Suprapubic skin (tissue), 4 donors: ENCODE measurements at places on chromosomes 3 and 15.

DNA sequence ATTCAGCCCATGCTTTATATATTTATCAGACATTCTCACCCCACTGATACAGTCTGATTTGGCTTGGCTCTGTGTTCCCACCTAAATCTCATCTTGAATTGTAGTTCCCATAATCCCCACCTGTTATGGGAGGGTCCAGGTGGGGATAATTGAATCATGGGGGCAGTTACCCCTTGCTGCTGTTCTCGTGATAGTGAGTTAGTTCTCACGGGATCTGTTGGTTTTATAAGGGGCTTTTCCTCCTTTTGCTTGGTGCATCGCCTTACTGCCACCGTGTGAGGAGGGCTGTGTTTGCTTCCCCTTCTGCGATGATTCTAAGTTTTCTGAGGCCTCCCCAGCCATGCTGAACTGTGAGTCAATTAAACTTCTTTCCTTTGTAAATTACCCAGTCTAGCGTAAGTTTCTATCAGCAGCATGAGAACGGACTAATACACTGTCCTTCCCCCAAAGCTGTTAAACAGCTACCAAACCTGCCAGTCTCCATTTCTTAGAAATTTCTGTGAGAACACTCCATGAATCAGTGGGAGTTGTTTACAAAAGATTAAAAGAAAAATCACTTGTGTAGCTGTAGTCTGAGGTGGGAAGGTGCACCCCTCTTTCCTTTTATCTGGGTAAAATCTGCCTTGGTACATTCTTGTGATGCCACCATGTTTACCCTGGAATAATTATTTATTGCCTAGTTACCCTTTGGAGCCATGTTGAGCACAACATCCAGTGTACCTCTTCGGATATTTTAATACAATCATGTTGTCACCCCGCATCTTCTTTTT is 160.5 kb downstream of the THSD4 start:
- no peak for DNase-seq

GRCh38 chr15:39088156-39088555 is 492.7 kb upstream of the THBS1 start:
- no peak for DNase-seq

DNA sequence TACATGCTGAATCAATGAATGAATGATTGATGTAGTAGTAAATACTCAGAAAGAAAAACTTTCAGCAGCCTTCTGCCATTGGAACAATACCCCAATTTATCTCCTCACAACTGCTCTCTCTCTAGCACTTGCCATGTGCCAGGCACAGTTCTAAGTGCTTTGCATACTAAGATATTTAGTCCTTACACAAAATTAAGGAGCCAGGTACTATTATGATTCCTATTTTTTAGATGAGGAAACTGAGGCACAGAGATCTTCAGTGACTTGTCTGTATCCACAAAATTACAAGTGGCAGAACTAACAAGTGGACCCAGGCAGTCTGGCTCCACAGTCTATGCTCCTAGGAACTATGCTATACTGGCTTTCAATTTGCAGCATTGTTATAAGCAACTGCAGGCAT is 279.2 kb downstream of the LSAMP start:
- no peak for DNase-seq

DNA sequence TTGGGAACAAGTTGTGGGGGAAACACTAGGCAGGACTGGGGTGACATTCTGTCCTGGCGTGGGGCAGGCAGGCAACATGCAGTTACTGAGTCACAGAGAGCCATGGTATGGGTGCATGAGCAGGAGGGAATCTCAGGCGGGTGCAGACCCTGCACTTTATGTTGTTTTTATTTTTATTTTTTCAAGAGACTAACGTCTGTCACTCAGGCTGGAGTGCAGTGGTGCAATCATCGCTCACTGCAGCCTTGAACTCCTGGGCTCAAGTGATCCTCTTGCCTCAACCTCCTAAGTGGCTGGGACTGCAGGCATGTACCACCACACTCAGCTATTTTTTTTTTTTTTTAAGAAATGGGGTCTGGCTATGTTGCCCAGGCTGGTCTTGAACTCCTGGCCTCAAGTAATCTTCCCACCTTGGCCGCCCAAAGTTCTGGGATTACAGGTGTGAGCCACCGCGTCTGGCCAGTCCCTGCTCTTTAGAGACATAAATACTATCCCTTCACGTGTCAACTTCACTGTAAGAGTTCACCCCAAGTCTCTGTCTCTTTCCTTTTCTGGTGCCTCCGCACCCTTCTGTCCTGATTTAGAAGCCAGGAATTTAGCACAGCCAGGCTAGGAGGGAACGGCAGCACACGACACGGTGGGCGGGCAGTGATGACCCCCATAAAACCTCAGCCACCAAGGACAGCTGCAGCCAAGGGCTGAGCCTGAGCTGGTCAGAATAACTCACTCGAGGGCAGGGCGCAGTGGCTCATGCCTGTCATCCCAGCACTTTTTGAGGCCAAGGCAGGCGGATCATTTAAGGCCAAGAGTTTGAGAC is 72.8 kb upstream of the IQSEC1 start:
- DNase-seq = peak; percentile 21

- DNase-seq = no peak
These were observed 47.3 kb downstream of the GMPS start for GRCh38 chr3:155917781-155918180.

- no peak for DNase-seq
These were observed 91.0 kb downstream of the XXYLT1 start for GRCh38 chr3:195179776-195180489.

- no peak for DNase-seq
These were observed 26.6 kb downstream of the SEMA7A start for GRCh38 chr15:74406992-74407705.
